Kidney tubule cell (primary cell): ENCODE measurements at places on chromosomes 7 and 10.

DNA sequence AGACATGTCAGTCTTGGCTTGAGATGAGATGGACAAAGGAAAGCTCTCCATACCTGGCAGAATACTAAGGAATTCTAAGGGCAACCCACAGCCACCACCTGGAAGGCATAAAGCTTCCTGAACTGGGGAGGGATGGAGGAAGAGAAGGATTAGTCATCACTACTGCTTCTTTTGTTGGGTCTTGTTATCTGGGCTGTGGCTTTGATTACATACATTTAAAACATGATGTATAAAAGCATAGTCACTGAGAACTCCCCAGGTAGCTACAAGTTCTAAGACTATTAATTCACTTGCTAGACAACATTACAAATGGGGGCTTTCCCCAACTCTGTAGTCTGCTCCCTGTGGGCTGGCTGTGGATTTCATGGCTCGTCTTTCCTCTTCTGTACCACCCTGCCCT, 58.2 kb downstream of the RBM33 start:
- peak; percentile 55 for DNase-seq

DNA sequence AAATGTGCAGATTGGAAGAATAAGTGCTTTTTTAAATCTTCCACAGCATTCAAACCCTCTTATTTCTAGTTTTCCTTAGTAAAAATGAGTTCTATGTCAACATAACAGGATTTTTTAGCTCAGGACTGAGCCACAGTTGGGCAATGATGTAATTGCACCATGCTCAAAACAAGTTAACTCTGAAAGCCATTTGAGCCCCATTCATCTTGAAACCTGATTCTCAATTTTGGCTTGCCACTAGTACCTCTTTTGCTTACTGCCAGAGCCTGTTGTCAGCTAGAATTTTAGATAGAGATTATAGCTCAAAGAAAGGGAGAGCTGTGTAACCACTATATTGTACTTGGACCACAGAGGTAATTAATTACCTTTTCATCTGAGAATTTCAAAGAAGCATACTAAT, 1028.5 kb upstream of the PHF14 start:
- no peak for DNase-seq

DNA sequence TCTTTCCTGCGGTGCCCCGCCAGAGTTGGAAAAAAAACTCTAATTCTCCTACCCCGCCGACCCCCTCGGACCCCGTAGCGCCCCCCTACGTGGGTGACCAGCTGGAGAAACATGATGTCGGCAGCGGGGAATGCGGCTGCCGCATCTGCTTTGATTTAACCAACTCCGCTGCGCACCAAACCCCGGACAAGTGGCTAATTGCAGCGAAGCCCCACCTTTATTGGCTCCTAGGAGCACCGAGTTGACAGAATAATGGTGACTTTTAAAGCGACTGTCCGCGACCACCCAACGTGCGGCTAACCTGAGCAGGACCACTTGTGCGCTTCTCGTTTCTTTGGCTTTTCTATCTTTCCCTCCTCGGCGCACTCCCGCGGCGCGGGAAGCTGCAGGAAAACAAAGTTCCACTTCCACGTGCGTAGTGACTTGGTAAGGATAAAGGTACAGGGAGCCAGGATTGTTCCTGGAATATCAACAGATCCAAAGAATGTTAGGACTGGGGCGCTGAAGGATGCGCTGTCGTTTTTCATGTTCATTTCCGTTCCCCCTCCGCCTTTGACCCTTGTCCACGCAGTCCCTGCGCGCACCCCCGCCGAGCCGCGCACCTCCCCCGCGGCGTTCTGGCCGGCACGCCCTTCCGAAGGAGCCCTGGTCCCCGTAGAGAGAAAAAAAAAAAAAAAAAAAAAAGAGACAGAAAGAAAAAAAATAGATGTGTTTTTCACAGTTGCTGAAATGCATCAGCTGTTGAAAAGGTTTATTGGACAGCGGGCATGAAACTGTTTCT, 1.4 kb downstream of the WNT16 start:
- no peak for DNase-seq

GRCh38 chr7:50564640-50565558, at the start of gene DDC:
Gene DDC (minus strand): TSS chr7:50565405. CDS start chr7:50544085, 21,320 bp downstream.
- peak; percentile 74 for DNase-seq

GRCh38 chr10:62185919-62186692, 82.5 kb downstream of the RTKN2 start:
- DNase-seq, result no peak
